Activated CD4-positive, alpha-beta T cell treated with anti-CD3 and anti-CD28 coated beads for 24 hours (primary cell): ENCODE measurements at places on chromosomes 7 and 10.

DNA sequence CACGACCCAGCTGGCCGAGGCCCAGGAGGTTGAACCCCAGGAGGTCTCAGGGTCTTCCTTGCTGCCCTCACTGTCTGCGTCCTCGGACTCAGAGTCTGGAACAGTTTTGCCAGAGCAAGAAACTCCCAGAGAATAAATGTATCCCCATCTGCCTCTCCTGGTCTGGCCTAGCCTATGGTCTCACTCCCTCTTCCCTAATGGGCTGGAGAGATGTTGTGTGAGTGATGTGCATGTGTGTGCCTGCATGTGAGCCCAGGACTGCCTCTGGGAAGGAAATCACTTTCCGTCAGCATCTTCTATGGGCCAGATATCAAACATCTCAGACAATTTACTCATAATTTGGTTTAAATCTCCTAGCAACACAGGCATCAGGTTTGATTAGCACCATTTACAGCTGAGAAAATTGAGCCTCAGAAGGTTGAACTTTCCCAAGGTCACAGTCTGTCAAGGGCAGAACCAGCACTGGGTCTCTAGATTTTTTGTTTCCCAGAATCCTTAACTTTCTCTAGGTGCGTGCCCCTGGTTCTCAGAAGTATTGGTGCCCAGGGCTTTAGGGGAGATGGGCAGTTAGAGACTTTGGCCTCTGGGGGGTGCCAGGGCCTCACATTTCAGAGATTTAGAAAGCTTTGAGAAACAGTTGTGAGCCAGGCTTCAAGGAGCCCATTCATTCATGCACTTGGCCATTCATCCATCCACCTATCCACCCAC, 4.9 kb downstream of the TMEM270 start:
- no peak for DNase-seq

- DNase-seq, result no peak
Measured at GRCh38 chr10:94133239-94133638, 139.5 kb downstream of the PLCE1 start.

GRCh38 chr10:131115801-131116200, 195.7 kb downstream of the TCERG1L start:
- no peak for DNase-seq

DNA sequence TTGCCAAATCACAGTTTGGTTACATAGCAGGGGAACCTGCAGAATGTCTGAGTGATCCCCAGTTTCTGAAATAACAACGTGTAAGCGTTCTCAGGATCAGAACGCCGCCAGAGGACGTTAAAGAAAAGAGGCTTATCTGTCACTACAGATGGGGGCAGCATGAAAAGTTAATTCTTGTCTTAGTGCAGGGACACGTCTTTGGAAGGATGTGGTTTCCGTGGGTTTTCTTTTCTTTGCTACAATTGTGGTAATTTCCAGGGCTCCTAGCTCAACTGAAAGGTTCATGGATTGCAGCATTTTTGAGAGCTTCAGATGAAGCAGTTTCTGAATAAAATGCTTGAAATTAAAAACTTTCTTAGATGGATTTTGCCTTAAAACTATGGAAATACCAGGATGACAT, 106.6 kb downstream of the PRKCQ start:
- peak; percentile 14 for DNase-seq

GRCh38 chr7:50978633-50979215, 196.0 kb upstream of the GRB10 start:
- DNase-seq, result no peak

DNA sequence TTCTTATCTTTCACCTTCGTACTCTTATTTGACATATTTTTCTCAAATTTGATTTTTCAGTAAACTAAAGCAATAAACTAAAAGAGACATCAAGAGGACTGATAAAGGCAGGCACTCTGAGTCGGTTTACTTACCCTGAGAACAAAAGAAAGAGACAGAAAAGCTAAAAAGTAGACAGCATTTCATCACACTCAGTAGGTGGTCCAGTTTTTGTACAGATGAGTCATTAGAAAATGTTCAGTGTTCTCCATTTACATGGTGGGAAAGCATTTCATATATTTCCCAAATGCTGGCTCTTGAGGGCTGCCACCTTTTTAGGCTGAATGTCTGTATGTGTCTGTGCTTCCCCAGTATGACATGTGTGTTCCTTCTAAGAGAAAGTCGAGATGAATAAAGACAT, 52.7 kb downstream of the NHLRC2 start:
- no peak for DNase-seq

DNA sequence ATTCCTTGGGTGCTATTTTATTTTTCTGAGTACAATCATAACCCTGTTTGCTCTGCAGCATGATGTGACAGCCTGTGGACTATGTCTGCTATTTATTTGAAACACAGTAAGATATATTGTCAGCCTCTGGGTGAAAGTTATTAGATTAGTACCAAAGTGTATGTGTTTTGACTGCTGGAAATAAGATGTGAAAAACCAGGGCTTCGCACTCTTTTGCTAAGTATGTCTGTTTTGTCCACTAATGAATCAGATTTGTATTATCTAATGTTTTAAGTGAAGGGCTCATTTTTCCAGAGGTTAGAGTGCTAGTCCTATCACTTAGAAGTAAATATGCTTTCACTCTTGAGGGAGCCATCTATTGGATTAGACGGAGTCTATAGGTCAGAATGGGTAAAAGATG, 569.8 kb upstream of the FZD8 start:
- no peak for DNase-seq

- DNase-seq, result no peak
Measured at GRCh38 chr10:33270971-33271370, 63.5 kb downstream of the NRP1 start.

GRCh38 chr10:49628599-49628998, 14.8 kb downstream of the CHAT start:
- DNase-seq, result no peak

- DNase-seq, result no peak
Measured at GRCh38 chr7:77734659-77735421, 38.6 kb downstream of the RSBN1L start.

GRCh38 chr7:35254496-35255442, 869 bp upstream of the TBX20 start:
- DNase-seq, result no peak

DNA sequence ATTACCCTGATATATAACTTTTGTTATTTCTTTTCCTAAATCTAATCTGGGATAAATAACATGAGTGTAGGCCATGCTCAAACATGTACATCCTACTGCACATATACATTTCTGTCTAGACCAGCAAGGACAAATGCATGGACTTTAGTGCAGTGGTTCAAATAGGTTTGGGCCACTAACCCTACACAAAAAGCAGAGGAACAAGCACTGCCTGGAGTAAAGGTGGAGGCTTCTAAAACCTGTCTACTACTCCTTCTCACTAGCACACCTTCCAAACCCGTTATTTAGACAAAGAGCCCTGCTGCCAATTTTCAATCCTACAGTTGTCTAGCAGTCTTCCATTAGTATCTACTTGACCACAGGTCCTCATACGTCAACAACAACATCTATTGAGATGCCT, 34.8 kb downstream of the SGCE start:
- no peak for DNase-seq

DNA sequence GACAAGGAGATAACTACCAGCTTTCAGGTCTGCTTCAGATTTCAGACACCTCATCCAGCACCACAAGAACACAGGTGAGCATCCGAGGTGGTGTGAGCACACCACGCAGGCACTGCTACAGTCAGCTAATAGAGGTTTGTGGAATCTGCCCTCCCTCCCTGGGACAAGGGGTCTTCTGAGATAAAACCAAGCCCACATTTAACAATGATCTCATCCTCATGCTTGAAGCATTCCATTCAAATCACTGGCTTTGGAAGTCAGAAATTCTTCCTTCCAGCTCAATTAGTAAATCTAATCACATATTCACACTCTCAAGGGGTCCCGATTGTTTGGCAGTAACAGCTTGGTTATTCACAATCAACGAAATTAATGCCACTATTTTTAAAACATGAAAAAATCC, 331.4 kb downstream of the ELMO1 start:
- DNase-seq, result no peak

DNA sequence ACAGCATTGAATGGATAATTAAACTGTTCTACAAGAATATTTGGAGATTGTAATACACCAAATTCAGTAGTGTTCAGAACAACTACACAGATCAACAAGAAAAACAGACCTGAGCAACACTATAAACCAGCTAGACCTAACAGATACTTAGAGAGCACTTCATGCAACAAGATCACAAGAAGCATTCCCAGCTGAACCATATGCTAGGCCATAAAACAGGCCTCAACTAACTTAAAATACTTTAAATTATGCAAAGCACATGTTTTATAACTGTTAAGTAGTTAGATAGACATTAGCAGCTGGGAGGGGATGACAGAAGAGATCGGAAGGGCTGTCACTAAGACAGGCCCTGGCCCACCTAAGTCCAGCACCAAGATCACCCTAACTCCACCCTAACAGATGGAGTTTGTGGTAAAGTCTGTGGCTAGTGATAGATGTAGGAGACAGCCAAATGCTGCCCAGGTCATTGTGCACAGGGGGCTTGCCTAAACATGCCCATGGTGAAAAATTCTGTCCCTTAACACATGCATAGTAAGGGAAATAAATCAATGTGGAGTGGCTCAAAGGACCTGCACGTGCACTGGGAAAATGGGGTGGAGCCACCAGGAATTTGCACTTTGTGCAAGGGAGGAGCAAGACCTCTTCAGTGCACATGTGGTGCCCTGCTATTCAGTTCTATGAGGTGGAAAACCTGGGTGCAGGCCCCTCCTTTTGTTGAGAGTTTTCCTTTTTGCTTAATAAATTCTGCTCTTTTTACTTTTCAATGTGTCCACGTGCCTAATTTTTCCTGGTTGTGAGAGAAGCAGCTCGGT, 567.8 kb upstream of the NRG3 start:
- no peak for DNase-seq

GRCh38 chr10:13993169-13993568, 337.6 kb downstream of the FRMD4A start:
- no peak for DNase-seq

GRCh38 chr7:2616387-2617324, 15.1 kb upstream of the TTYH3 start:
- no peak for DNase-seq

GRCh38 chr7:21605008-21605585, 62.3 kb downstream of the DNAH11 start:
- no peak for DNase-seq

GRCh38 chr7:3154881-3155494, 111.3 kb upstream of the CARD11 start:
- DNase-seq, result peak; percentile 40

GRCh38 chr7:101108330-101108857, 18.5 kb upstream of the SERPINE1 start:
- DNase-seq, result no peak

- no peak for DNase-seq
Measured at GRCh38 chr10:94123258-94123995, 129.7 kb downstream of the PLCE1 start.

- no peak for DNase-seq
Measured at GRCh38 chr7:15011289-15011688, 108.7 kb upstream of the DGKB start.

DNA sequence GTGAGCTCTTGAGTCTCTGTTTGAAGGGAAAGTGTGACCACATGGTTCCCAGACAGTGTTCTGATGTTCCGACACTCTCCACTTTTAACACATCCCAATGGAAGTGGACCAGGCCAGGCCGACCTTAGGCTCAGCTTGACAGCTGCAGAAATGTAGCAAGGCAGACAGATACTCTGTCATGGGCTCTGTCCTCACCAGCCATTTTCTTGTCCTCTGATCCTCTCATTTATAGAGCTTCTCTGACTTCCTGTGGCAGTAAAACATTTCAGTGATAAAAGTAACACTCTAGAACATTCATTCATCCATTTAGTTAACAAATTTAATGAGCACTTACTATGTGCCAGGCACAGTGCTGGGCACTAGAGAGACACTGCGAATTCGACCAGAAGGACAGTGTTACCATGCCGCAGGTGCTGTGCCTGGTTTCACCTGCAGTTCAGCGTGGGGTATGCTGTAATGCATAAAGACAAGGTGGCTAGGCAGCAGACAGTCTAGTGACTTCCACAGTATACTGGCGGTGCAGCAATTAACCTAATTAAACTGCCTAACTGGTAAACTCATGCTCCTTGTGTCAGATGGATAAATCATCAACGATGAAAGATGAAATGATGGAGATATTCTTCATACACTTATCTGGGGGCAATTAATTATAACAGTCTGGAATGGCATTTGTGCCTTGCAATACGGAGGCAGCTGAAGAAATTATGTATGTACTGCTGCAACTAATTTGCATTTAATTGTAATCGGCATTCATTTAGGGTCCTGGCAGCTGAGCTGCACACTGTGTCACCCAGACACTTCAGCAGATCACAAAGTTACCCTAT, 188.1 kb downstream of the NRP1 start:
- DNase-seq, result no peak

DNA sequence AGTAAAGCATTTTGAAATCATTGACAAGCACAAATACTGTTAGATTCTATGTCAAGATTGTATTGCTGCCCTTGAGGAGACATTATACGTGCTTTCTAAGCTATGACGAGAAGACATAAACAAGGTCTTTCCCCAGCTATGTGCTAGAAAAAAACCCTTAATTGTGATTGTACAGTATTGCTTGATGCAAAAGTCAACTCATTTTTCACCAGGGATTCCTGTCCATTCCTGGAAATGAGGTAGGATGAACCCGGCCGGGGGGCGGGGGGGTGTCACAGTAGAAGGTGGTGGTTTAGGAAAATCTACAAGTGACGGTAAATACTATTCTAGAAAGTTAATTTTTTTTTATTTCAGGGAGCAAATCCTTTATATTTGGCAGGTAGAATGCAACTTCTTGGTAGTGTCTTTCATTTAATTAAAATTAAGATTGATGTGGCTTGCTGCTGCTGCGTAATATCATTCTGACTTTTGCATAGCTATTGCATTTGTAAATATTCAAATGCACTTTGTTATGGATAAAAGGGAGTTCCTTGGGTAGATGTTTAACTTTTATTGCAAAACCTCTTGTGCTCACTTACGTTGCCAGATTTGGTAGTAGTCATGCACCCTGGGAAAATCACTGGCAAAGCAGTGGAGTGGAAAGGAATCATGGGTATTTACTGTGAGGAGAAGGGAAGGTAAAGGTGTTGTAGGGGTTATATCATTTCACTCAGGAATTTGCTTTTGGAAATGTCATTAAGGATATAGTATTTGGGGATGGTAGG, 164.4 kb upstream of the PRPS1L1 start:
- DNase-seq, result no peak

DNA sequence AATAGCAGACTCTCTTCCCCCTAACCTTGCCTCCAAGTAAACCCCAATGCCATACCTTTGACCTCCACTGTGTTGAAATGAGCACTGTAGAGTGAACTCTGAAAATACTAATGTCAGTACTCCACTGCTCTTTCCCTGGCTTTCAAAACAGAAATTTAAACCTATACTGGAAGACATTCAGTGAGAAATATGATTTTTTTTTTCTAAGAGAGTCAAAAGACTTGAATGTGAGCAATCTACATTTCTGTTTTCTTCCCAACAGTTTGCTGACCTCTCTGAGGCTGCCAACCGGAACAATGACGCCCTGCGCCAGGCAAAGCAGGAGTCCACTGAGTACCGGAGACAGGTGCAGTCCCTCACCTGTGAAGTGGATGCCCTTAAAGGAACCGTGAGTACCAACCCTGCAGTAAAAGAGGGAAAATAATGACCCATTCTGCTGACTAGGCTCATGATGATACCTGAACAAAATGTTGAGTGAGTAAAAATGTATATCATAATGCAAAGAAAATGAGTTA, 6.4 kb downstream of the VIM start:
- no peak for DNase-seq
